Hematopoietic multipotent progenitor cell treated with erythropoietin and hydrocortisone succinate and interleukin-3 and kit ligand, for 4 days (in vitro differentiated cells): ENCODE measurements at places on chromosomes 2 and 18.

DNA sequence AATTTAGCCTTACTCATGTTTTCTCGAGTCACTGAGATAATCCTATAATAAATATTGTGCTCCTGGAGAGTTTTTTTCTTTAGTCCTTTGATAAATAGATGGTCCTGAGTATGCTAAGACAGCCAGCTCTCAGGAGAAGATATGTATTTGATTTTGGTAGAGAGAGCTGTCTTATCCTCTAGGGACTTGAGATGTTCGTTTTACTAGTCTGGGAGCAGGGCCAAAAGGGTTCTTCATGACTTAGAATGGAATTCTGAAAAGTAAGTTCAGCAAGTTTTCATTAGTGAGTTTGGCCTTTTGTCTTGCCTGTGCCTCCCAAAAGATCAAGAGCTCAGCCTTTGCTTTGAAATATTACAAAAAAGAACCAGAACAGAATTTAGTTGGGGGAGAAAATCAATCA lies 246.7 kb downstream of the BABAM2 start:
- no peak for DNase-seq

DNA sequence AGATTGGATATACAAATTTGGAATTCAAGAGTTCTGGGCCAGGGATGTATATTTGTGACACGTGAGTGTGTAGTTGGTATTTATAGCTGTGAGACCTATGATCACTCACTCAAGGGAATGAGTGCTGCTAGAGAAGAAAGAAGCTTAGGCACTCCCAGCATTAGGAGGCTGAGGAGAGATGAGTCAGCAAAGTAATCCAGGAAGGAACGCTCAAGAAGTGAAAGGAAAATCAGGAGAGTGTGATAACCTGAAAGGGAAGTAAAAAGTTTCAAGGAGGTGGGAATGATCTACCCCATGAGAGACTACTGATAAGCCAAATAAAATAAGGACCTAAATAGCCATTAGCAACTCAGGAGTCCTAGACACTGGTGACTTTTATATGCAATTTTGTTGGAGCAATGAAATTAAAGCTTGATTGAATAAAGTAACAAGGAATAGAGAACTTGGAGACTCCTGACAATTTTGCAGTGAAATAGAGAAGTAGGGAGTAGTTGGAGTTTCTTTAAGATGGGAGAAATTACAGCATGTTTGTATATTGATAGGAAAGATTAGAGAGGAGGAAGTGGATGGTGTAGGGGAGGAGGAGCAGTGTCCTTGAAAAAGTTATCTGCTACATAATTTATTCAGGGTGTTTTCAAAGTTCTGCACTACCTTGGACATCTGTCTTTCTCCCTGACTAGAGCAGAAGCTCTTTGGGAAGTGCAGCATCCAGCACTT lies 89.9 kb downstream of the UBE2E3 start:
- no peak for DNase-seq

- DNase-seq: no peak
Measured at GRCh38 chr2:20157193-20157891, 67.6 kb downstream of the SDC1 start.

DNA sequence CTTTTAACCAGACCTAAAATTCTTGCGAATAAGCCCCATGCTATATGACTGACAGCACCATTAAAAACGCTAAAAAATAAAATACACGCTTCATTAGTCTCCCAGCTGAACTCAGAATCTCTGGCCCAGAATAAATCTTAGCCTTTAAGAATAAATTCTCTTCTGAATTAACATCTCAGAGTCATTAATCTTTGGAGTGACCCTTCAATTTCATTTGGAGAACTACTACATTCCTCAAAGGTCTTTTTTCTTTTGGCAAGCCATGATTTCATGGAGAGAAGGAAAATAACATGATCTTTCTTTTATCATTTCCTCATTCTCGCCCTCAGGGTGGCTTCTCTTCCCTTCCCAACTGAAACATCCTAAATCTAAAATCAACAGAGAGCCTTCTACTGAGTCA lies 259.0 kb downstream of the AFF3 start:
- no peak for DNase-seq

GRCh38 chr2:37973615-37974353 lies 48.7 kb downstream of the RMDN2 start:
- no peak for DNase-seq

GRCh38 chr2:206530727-206531126 lies 87.4 kb downstream of the ADAM23 start:
- DNase-seq: no peak

DNA sequence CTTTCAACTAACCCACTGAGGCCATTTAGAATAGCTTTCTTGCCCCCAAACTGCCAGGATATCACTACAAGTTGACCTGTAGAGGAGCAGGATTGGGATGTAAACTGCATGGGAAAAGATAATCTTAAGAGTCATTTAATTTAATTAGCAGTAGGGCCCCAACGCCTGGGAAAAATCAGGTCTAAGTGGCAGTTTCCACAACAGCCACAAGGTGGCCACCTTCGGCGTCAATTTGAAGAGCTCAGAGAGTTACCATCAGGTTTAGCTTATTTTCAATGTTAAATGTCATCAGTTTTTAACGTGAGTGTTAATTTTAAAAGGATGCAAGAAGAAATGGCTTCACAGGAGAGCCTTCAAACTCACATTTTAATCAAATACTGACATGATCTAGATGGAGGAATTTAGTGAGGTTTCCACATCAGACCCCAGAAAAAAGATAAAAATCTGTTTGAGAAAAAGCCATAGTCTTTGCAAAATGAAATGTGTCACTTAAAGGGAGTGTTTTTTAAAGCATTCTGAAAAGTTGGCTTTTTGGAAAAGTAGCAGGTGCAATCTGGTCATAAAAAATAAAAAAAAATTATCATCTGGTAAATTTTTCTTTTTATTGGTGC lies 77.3 kb upstream of the UPP2 start:
- peak; percentile 79 for DNase-seq

DNA sequence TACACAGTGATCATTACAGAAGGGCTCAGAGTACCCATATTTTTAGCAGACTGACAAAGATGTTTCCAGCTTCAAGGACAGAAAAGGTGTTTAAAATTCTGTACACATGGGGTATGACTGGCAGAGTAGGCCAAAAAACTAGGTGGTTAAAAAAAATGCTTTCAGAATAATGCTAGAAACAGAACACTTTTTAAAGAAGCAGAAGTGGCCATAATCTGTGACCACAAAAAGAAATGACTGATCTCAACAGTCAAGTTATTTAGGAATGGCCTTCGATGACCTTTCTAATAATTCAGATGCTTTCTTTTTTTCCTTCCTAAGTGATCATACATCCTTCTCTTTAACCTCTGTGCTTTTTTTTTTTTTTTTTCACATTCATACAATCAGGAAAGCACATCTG lies 4.1 kb upstream of the AQP4 start:
- peak; percentile 15 for DNase-seq

DNA sequence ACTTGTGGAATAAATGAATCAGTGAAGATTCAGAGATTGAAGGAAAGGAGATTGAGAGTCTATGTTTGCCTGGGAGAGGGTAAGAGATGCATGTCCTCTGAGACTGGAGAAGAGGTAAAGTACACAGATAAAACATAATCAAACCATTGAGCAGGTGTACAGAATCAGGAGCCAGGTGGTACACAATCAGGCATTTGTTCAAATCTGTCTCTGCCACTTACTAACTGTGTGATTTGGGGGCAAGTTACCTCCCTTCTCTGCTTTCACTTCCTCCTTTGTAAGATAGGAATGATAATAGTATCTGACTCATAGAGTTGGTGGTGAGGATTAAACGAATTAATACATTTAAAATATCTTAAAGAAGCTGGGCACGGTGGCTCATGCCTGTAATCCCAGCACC lies 94.0 kb downstream of the CDK15 start:
- peak; percentile 73 for DNase-seq

DNA sequence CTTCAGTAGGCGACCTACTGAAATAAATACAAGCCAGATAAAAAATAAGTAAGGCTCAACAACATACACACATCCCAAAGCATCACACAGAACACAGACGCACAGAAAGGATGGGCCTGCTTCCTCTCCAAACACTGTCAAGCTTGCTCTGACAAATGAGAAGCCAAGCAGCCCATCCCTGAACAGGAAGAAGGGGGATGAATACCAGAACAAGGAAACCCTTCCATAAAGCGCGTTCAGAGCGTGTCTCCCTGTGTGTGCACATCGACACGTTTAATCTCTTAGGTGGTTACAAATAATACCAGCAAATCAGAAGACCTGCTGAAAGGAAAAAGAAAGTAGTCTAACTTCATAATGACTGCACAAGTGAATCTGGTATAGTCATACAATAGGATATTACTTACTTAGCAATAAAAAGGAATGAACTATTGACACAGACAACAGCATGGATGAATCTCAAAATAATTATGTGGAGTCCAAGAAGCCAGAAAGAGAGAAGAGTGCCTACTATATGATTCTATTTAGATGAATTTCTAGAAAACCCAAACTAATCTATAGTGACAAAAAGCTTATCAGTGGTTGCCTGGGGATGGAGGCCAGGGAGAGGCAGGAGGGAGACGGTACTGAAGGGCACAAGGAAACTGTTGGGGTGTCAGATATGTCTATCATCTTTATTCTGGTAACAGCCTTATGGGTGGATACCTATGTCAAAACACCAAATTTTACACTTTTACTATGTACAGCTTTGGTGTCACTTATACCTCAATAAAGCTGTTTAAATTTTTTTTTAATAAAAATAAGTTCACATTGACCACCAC lies 26.8 kb downstream of the MBOAT2 start:
- DNase-seq: peak; percentile 84

GRCh38 chr18:10727477-10727876 lies 201.7 kb downstream of the NAPG start:
- DNase-seq: no peak

- no peak for DNase-seq
Measured at GRCh38 chr18:61998335-61998734, 105.5 kb upstream of the RNF152 start.

GRCh38 chr2:28011322-28011737 lies 120.8 kb downstream of the BABAM2 start:
- no peak for DNase-seq

GRCh38 chr2:120673571-120674061 lies 62.1 kb upstream of the GLI2 start:
- no peak for DNase-seq

- DNase-seq: no peak
Measured at GRCh38 chr18:25814841-25815458, 275.5 kb downstream of the SS18 start.

- no peak for DNase-seq
Measured at GRCh38 chr2:31337197-31337596, 77.3 kb downstream of the XDH start.

GRCh38 chr2:128548461-128548891 lies 229.8 kb upstream of the HS6ST1 start:
- no peak for DNase-seq

DNA sequence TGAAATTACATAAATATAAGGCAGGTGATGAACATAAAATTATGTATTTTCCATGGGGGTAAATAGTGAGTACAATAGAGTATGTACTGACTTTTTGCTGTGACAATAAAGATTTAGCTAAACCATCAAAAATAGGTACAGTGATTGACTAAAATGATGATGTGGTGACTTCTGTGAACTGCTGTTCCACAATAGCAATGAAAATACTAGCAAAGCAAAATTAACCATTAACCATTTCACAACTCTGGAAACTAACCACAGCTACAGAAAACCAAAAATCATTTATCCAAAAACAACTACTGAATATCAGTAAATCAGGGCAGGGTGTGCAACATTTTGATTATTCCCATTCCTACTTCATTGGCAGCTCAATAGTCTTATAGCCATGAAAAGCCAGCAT lies 161.4 kb upstream of the GYPC start:
- DNase-seq: no peak

GRCh38 chr2:68662466-68662865 lies 19.1 kb downstream of the PROKR1 start:
- DNase-seq: peak; percentile 54

- no peak for DNase-seq
Measured at GRCh38 chr2:70115646-70116442, 28.6 kb downstream of the PCBP1 start.

GRCh38 chr2:47389692-47390091 lies 13.3 kb upstream of the MSH2 start:
- no peak for DNase-seq

DNA sequence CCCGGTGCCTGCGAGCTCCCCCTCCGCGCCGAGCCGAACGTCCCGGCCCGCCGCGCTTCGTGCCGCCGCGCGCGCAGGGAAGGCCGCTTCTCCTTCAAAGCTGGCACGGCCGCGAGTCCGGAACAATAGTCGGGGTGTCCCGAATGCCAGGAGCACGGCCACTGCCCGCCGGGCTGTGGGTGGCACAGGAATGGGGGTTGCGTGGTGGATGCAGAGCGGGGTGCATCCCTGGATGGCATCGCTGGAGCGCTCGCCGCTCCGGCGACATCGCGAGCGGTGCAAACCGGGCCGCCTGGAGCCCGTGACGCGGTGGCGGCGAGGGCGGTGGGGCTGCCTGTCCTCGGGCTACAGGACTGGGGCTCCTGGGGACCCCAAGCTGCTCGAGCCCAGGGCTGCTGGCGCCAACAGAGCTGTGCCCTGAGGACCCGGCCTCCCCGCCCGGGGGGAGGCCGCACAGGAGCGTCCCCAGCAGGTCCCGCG lies 1.1 kb upstream of the SATB2 start:
- DNase-seq: no peak

DNA sequence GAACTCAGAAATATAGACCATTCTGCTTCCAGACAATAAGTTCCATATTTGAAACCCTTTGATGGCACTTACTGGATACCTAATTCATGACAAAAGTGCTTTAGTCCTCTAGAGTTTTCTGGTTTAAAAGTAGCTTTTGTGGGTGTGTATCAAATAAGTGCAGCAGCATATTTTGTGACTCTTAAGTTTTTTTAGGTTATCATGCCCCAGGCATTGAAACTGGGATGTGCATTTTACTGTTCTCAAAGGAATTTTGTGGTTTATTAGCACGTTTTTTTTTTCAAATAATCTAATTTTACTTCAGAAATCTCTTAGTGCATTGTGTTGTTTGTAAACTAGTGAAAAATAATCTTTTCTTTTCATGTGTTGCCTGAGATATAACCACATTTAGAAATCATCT lies 1.5 kb downstream of the XRCC5 start:
- DNase-seq: no peak

- no peak for DNase-seq
Measured at GRCh38 chr2:220871909-220872308, 700.2 kb downstream of the EPHA4 start.

GRCh38 chr18:13165636-13166423 lies 52.7 kb upstream of the LDLRAD4 start:
- DNase-seq: peak; percentile 27

- no peak for DNase-seq
Measured at GRCh38 chr2:234050455-234051135, at the start of gene SPP2. SPP2 (plus strand) TSS chr2:234050702; CDS start chr2:234050787, 85 bp downstream.

- peak; percentile 75 for DNase-seq
Measured at GRCh38 chr2:199485732-199486335, 28.1 kb upstream of the SATB2 start.

DNA sequence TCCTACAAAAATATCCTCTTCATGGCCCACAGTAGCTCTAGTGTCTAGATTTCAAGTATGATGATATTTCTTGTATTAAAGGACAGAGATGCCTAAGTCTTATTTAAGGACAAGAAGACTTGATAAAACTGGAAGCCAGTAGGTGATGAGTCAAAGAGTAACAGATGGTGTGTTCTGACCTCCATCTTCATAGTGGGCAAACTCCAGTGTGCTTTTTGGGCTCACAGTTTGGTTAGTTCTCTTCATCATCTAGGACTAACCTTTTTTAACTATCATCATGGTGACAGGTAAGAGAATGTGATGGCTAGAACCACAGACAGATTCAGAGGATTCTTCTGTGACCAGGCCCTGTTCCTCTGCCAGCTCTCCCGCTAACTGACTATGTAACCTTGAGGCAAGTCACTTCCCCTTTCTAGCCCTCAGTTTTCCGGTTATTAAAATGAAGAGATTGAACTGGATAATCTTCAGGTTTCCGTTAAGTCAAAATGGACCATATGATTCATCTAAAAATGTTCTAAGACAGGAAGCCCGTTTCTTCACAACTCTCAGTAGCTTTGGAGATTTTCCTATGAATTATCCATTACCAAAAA lies 140.3 kb upstream of the RASGRP3 start:
- DNase-seq: peak; percentile 80
